ENCODE measurements at places on chromosomes 13 and 19.

- no peak for DNase-seq
Measured at GRCh38 chr19:55353356-55353802, 1.1 kb downstream of the COX6B2 start.

- no peak for DNase-seq
Measured at GRCh38 chr13:83311886-83312577, 570.2 kb downstream of the SLITRK1 start.

- DNase-seq: no peak
Measured at GRCh38 chr13:77516342-77516789, 19.1 kb upstream of the SCEL start.

DNA sequence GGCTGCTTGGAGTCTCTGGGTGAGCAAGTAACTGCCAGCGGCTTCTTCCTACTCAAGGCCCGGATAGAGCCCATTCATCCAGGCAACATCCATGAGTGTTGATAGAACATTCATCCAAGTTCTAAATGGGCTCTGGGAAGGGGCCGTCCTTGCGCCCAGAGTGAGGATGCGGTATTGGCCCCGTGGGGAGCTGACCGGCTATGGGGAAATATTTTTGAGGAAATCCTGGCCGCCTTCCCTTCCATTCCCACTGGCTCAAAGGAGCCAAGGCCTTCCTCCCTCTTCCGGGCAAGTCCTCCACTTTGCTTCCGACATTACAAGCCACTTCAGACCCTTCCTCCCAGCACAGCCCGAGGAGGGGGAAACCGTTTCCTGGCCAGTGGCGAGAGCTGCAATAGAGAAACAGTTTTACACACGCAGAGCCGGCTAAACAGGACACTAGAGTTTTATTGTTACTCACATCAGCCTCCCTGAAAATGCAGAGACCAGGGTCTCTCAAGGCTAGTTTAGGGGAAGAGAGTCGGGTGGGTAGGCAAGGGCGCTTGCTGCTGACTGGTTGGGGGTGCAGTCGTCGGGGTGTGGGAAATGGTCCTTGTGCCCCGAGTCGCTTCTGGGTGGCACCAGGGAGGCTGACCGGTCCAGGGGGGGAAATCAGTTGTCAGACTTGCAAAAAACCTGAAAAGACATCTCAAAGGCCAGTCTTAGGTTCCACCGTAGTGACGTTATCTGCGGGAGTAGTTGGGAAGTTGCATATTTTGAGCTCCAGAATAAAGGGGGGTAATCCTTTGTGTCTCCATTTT lies 37.5 kb downstream of the C13orf46 start:
- no peak for DNase-seq

DNA sequence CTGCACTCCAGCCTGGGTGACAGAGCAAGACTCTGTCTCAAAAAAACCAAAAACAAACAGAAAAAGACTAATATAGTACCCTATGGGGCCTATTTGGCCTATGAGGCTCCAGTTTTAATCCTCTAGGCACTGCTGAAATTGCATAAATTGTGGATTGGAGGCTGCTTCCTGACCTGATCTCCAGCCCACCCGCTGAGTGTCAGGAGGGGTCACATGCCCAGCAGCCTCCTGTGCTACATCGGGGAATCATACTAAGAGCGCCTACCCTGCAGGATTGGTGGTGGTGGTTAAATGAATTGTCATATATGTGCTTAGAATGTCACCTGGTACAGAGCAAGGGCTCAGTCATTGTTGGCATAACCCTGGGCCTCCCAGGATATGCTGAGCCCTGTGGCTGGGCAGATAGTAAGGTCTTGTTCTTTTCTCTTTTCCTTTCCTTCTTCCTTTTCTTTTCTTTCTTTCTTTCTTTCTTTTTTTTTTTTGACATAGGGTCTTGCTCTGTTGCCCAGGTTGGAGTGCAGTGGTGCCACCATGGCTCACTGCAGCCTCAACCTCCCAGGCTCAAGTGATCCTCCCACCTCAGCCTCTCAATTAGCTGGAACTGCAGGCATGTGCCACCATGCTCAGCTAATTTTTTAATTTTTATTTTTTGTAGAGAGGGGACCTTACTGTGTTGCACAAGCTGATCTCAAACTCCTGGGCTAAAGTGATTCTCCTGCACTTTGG lies 31.3 kb downstream of the LTBP4 start:
- no peak for DNase-seq

DNA sequence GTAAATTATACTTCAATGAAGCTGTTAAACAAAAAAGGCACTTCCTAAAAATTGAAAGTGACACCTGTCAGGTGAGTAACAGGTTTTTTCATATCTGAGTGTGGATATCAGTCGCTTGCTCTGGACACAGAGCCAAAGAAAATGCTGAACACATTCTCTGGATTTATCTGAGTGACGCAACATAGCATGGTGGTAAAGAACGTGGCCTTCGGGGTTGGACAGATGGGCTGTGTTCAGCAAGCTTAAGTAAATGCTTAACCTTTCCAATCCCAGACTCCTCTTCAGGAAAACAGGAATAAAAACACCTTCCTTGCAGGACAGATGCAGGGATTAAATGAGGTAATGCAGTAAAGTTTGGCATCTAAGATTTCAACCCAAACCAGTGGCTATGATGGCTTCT lies 132.0 kb downstream of the FOXO1 start:
- DNase-seq: no peak

DNA sequence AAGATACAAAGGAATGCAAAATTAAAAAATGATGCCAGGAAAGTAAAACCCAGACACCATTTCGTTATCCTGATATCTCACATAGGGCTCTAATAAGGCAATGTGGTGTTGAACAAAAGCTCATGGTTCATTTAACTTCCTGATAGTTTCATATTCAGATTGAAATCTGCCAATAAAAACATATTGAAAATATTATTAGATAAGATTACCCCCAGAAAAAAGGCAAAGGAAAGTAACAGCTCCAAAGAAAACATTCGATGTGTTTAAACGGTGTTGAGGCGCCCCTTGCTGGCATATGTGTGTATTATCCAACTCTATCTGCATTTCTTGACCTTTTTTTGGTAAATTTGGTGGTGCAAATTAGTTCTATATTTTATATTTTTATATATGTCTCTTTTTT lies 75.9 kb downstream of the ESD start:
- no peak for DNase-seq

GRCh38 chr13:51311231-51311630 lies 28.3 kb upstream of the SERPINE3 start:
- no peak for DNase-seq

- no peak for DNase-seq
Measured at GRCh38 chr19:55491546-55492360, 3.5 kb downstream of the SSC5D start.

GRCh38 chr13:42040730-42041010 lies 7.8 kb upstream of the DGKH start:
- no peak for DNase-seq

DNA sequence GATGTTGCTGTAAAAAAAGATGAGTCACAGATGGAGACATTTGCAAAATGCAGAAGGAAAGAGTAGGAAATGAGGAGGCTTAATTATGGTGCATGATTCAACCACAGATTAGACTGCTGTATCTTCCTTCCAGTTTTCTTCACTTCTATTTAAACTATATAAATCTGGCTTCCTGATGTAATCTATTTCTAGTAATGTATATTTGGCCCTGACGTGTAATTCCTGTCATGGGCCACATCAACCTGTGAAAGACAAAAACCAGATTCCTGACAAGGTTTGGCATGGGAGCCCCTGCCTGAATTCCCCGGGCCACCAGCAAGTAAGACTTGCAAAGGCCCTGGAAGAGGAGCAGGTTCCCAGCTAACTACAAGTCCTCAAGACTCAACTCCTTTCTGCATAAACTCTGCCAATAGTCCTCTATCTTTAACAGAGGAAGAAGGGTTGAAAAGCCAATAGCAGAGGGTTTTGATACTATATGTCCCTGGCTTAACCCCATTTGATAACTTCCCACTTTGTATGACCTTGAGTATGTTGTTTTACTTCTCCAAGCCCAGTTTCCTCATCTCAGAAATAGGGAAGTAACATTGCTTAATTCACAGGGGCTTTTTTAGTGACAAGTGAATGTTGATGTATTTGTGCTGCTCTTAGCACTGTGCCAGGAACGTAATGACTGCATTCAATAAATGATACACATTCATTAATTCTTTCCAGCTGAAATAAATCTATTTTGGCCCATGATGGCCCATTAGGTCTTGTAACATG lies 172.7 kb downstream of the SPRY2 start:
- DNase-seq: no peak

- peak; percentile 69 for DNase-seq
Measured at GRCh38 chr19:13152974-13153568, 2.9 kb downstream of the IER2 start.

DNA sequence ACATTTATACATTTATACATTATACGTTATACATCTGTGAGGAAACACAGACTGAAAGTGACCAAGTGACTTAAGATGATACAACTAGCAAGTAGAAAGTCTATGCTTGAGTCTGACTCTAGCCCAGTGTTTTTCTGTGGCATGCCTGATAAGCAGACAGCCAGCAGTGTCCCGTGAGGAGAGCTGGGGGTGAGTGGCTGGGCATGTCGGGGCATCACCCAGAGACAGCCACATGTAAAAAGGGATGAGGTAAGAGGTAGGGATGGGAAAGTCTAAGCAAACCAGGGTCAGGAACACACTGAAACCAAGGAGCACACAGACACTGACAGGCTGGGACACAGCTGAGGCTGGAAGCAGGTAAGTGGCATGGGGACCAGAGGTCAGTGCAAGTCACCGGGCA lies 333.2 kb downstream of the FOXO1 start:
- no peak for DNase-seq

- no peak for DNase-seq
Measured at GRCh38 chr19:42762789-42763188, 2.7 kb downstream of the PSG8 start.

GRCh38 chr13:41603917-41604316 lies 146.6 kb downstream of the RGCC start:
- DNase-seq: no peak

DNA sequence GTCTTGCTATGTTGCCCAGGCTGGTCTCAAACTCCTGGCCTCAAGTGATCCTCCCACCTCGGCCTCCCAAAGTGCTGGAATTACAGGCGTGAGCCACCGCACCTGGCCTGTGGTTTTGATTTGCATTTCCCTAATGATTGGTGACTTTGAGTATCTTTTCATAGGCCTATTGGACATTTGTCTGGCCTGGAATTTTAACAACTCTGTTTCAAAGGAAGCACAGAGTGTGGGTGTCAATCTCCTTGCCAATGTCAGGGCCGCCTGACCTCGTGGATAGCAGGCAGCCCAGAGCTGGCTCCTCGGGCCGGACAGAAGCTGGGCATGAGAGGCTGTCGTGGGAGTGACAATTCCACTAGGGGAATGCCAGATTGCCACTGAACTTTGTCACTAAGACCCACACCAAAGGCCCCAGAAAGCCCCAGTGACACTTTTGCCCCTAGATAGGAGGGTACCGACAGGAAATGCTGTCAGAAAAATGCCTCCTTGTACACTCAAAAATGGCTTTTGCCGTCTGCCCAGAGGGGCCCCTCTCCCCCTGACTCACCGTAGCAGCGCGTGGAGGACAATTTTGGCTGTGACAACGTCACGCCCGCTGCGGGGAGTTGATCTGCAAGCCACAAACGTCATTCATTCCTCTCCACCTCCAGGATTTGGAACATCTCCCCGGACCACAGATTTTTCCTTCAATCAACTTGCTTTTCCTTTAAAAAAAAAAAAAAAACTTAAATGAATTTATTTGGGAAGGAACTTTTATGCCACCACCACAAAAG lies 11.7 kb upstream of the ADGRE5 start:
- no peak for DNase-seq

DNA sequence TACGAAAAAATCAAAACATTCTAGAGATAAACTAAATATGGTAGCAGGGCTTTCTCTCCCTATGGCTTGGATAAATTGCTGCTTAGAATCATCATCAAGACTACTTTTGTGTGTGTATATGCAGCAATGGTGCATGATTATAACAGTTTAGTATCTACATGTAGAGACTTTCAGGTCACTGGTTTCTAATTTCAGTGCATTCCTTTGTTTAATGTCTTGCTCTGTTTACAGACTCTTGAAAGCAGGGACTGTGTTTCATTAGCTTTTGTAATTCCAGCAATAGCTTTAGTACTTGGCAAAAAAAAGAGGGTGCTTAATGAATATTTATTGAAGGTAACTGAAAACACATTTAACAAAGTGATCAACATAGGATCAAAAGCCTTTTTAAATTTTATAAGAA lies 420.7 kb downstream of the PCDH9 start:
- no peak for DNase-seq

DNA sequence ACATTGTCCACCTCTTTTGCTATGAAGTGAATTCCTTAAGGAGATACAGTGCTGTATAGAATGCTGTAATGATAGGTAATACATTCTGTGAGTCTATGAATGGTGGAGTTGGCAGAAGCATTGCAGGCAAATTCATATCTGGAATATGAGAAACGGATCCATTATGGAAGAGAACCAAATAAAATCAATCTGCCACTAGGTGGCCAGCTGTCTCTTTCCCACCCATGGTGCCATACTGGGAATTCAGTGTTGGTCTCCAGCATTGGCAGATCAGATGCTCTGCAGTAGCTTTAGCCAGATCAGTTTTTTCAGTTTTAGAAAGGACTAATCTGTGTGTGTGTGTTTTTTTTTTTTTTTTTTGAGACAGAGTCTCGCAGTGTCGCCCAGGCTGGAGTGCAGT lies 27.6 kb downstream of the DNAJC3 start:
- no peak for DNase-seq

- no peak for DNase-seq
Measured at GRCh38 chr19:43438291-43439031, 23.8 kb downstream of the TEX101 start.

DNA sequence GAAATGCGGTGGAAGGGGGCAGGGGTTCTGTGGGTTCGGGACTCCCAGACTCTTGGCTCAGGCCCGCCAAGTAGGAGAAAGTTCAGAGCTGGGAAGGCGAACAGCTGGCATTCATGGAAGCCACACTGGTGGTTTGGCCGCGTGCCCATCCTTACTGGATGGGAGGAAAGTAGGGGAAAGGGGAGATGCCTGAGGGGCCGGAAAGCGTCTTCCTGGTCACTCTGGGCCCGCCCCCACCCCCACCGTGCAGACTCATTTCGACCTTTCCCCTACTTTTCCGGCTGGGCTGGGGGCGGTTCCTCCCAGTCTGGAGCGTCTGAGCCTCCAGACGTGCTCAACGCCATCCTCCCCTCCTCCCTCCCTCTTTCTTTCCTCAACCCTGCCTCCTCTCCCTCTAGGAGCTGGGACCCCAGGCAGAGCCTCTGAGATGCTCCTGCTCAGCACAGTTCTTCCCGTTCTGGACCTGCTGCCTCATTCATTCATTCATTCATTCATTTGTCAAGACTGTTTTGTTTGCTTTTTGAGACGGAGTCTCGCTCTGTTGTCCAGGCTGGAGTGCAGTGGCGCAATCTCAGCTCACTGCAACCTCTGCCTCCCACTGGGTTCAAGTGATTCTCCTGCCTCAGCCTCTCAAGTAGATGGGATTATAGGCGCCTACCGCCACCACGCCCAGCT lies 3.5 kb downstream of the ANGPTL4 start:
- DNase-seq: no peak

DNA sequence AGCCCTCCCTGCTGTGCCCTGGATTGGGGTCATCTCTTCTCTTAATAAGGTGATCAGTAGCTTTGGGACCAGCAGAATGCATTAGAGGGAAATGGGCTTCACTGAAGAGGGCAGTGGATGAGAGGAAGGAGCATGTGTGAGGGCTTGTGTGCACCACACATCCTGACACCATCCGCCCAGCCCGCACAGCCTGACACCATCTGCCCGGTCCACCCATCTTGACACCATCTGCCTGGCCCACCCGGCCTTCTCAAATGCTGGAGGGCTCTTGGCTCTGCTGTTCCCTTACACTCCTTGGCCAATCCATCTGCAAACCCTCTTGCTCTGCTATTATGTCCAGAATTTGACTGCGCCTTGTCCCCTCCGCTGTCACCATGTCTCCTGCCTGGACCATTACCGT lies 41.8 kb downstream of the BICRA start:
- DNase-seq: no peak

- no peak for DNase-seq
Measured at GRCh38 chr13:39451860-39452301, 151.1 kb downstream of the LHFPL6 start.

All from NCI-H1436 treated with DMSO at 0.1 percent for 48 hours (cell line).